Stimulated activated CD4-positive, alpha-beta T cell treated with anti-CD3 and anti-CD28 coated beads, Interleukin-15, amount 100 ng/mL, for 24 hours (primary cell): ENCODE measurements at places on chromosomes 4 and X.

- no peak for DNase-seq
Measured at GRCh38 chrX:23383411-23383810, 48.8 kb downstream of the PTCHD1 start.

DNA sequence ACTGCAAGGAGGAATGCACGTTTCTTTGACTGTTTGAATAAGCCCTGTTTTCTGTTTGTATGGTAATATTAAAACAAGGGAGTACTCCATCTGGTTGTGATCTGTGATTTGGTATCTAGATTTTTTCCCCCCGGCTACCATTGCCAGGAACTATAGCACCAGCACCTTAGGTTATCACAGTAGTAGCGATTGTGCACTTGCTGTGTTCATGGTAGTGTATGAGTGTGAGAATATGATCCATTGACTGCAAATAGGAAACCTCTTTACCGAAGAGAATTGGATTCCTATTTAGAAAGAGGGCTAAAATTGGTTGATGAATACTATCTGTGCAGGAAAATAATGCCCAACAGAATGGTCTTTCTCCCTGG lies 69.9 kb downstream of the LARP7 start:
- no peak for DNase-seq

DNA sequence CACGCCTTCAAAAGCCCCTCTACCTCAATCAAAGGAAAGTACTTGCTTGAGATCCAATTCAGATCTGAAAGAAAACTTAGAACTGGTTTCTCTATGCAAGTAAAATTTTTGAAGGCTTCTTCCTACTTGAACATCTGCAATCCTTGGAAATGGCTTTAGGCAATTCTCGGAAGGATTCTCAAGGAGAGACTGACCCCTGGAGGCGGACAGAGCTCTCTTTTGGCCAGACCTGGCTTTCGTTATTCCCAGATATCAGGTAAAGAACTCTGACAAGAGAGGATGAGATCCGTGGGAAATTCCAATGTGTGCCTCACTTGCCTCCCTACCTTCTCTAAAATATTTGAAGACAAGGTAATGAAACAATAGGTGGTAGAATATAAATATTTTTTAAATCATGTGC lies 670.3 kb upstream of the FAM241A start:
- no peak for DNase-seq

GRCh38 chr4:121176082-121176934 lies 12.2 kb upstream of the TNIP3 start:
- no peak for DNase-seq

GRCh38 chrX:154793084-154793795 lies 12.0 kb downstream of the MPP1 start:
- no peak for DNase-seq

DNA sequence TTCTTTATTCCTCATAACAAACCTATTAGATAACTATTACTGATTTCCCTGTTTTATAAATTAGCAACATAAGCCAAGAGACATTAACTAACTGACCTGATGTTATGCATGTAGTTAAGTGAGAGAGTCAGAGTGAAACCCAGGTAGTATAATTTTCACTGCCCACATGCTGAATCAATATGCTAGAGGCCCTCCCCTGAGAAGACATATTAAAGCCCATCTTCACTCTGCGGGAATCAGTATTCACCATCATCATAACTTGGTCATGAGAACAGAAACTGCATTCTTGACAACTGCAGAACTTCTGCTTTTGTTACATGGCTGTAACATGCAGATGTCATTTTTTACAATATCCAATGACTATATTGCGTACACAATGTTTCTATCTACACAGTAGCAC lies 1324.3 kb downstream of the ARAP2 start:
- no peak for DNase-seq
